Activated CD8-positive, alpha-beta memory T cell treated with anti-CD3 and anti-CD28 coated beads, Interleukin-2, amount 10 ng/mL, durations not matched to agents 7 days and 5 days (primary cell): ENCODE measurements at places on chromosomes 2 and 18.

- H3K27me3 ChIP-seq: no peaks in the 10 kb centered on the region
- H3K36me3 ChIP-seq: peaks cover 41% of the 10 kb centered on the region
- no peak overlapping the region for H3K4me3 ChIP-seq
- DNase-seq: no peak
- no peaks in the 10 kb centered on the region for H3K4me1 ChIP-seq
Observed at GRCh38 chr2:169561364-169561763, 12.3 kb downstream of the FASTKD1 start.

- no peaks in the 10 kb centered on the region for H3K4me1 ChIP-seq
- H3K4me3 ChIP-seq: no peak overlapping the region
- H3K36me3 ChIP-seq: no peaks in the 10 kb centered on the region
- H3K27me3 ChIP-seq: no peaks in the 10 kb centered on the region
Observed at GRCh38 chr2:124985270-124985669, 960.2 kb downstream of the CNTNAP5 start.

GRCh38 chr2:55133467-55134315 lies 83.4 kb upstream of the RTN4 start:
- H3K4me1 ChIP-seq: peaks cover 17% of the 10 kb centered on the region
- peak; percentile 77 for DNase-seq
- peaks cover 2% of the 10 kb centered on the region for H3K36me3 ChIP-seq
- H3K4me3 ChIP-seq: peak overlapping the region; percentile 65

DNA sequence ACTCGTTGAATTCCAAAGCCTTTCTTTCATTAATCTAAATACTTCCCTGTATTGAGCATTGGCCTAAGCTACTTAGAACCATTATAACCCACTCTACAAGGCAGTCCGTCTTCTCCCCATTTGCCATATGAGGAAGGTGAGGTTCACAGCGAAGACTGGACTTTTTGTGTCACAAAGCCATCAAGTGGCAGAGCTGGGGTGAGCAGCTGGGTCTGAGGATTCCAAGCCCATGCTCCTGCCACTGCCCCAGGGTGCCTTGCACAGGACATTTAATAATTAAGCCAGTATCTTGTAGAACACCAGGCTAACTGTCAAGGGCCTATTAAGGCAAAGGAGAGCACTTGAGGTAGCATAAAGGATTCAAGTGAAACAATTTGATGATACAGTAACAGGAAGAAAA lies 68.8 kb upstream of the ZNF397 start:
- DNase-seq: no peak
- no peak overlapping the region for H3K4me3 ChIP-seq
- H3K27ac ChIP-seq: no peak overlapping the region
- H3K36me3 ChIP-seq: no peaks in the 10 kb centered on the region

GRCh38 chr2:158380746-158381145 lies 75.8 kb downstream of the CCDC148 start:
- DNase-seq: no peak
- peaks cover 19% of the 10 kb centered on the region for H3K27me3 ChIP-seq
- H3K36me3 ChIP-seq: no peaks in the 10 kb centered on the region
- no peaks in the 10 kb centered on the region for H3K4me1 ChIP-seq
- H3K4me3 ChIP-seq: no peak overlapping the region

DNA sequence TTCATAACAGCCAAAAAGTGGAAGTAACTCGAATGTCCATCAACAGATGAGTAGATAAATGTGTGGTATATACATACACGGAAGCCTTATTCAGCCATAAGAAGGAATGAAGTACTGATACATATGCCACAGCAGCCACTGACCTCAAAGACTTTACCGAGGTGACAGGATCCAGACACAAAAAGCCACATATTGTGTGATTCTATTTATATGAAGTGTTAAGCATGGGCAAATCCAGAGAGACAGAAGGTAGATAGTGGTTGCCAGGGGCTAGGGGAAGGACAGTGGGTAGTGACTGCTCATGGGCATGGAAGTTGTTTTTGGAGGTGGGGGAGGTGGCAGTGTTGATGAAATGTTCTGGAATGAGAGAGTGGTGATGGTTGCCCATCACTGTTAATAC lies 33.9 kb downstream of the ZAP70 start:
- H3K36me3 ChIP-seq: peaks cover 16% of the 10 kb centered on the region
- peak; percentile 86 for DNase-seq
- H3K27ac ChIP-seq: peak overlapping the region; percentile 71
- H3K4me1 ChIP-seq: peaks cover 60% of the 10 kb centered on the region

DNA sequence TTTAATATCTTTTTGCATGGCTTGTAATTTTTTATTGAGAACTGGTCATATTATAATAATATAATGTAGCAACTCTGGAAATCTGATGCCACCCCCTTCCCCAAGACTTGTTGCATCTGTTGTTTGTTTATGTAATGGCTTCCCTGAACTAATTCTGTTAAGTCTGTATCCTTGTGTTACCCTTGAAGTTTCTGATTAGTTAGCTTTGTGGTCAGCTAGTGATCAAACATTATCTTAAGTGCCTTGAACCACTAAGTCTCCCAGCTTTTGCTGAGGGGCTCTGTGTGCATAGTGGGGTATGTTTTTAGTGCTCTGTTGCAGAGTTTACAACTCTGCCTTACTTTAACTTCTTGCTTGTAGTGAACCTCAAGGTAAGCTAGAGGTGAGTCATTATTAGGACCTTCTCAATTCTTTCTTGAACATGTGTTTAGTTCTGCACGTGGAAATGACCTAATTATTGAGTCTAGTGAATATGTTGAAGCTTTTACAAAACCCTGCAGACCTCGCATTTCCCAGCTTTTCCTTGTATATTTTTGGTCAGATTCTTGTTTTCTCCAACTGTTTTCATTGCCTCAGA lies 24.8 kb downstream of the SMCHD1 start:
- peak overlapping the region; percentile 48 for H3K27ac ChIP-seq
- no peaks in the 10 kb centered on the region for H3K27me3 ChIP-seq
- H3K36me3 ChIP-seq: peaks cover 69% of the 10 kb centered on the region
- no peak for DNase-seq
